Cortex of kidney (tissue), 1 donor: ENCODE measurements at places on chromosomes 3 and 15.

DNA sequence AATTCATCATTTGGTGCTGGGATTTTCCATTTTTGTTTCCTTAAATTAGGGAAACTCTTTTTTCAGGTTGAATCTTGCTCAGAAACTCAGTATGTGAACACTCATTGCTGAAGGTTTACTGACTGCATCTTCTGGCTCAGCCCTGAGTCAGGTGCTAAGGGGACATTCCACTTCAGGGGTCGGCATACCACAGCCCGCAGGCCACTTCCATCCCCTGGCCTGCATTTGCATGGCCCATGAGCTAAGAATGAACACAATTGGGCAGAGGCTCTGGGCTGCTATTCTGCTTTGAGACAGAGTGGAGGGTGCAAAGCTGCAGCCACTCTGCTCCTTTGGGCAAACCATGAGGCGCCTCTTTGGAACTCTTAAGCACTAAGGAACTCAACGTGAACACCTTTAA lies 165.0 kb downstream of the FEZF2 start:
- no peak for DNase-seq

- no peak for DNase-seq
These were observed 58.4 kb downstream of the RGMA start for GRCh38 chr15:93030430-93031102.

- no peak for DNase-seq
These were observed 47.3 kb upstream of the PGPEP1L start for GRCh38 chr15:99054892-99055291.

GRCh38 chr15:89107984-89108383 lies 19.7 kb downstream of the ABHD2 start:
- DNase-seq: no peak

DNA sequence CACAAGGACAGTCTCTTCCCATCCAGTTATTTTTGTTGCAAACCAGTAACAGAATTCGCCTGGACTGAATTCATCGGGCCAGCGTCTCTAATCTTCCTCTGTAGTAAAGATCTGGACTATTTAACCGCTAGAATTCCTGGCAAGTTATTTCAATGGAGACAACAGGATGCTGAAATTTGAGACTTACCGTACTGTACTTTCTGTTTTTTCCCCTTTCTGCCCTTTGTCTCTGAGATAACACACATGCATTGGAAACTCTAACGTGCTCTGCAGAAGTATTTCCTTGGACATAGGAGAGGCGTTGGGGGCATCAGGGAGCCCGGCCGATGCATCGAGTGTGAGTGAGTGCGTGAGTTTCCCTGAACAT lies 61.5 kb downstream of the ASB7 start:
- no peak for DNase-seq

GRCh38 chr15:90456236-90456635 lies 68.2 kb downstream of the IQGAP1 start:
- DNase-seq: no peak

- DNase-seq: no peak
These were observed 620.9 kb upstream of the UBE2E2 start for GRCh38 chr3:22582266-22582665.

DNA sequence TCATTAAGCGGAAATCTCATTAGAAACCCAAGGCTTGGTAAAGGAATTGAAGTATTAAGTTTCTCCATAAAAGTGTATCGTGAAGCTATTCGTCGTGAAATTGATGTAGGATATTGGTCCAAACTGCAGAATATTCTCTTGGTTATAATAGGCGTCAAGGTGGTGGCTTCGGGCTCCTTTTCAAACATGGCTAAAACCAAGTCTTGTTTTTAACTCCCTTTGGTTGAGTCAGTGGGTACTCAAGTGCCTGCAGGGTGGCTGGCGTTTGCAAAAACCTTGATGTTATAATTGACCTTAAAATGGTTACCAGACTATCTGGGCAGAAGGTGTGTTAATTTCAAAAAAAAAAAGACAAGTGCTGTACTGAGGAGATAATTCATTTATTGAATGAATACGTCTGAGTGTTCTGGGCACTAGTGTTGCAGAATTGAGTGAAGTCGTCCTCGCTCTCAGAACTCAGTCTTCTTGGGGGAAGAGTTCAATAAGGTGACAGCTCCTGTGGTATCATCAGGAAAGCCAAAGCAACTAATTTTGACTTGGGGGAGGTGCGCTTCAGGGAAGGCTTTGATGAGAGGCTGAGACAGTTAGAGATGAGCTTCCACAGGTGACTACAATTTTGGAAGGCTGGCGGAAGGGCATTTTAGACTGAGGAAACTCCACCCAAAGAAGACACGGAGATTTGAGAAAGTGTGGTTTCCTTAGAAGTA lies 1.5 kb downstream of the UBE2Q2 start:
- DNase-seq: no peak

GRCh38 chr3:42270561-42270960 lies 4.6 kb upstream of the CCK start:
- no peak for DNase-seq

GRCh38 chr3:184211718-184212117 lies 17.7 kb upstream of the VWA5B2 start:
- no peak for DNase-seq

DNA sequence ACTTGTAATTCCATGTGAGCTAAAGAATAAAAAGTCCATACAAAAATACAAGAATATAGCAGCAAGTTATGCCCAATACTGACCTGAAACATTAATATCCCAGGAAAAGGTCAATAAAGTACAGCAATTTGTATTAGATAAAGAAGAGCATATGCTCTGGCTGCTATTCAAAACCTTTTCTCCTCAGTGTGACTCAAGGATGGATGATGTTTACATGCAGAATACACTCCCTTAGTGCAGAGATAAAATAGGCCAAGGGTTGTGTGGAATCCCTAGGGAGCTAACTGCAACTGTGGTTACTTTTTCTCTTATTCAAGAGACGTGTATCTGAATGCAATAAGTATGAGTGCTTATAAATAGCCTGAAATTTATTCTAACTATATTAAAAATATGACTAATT lies 78.7 kb downstream of the SLC9A9 start:
- DNase-seq: no peak

- no peak for DNase-seq
These were observed 72.0 kb downstream of the DHX30 start for GRCh38 chr3:47874913-47875312.

GRCh38 chr3:28042707-28043106 lies 198.7 kb upstream of the CMC1 start:
- no peak for DNase-seq

GRCh38 chr15:40722934-40723333 lies 28.0 kb downstream of the RAD51 start:
- no peak for DNase-seq

GRCh38 chr15:33454996-33455395 lies 144.2 kb downstream of the RYR3 start:
- no peak for DNase-seq

DNA sequence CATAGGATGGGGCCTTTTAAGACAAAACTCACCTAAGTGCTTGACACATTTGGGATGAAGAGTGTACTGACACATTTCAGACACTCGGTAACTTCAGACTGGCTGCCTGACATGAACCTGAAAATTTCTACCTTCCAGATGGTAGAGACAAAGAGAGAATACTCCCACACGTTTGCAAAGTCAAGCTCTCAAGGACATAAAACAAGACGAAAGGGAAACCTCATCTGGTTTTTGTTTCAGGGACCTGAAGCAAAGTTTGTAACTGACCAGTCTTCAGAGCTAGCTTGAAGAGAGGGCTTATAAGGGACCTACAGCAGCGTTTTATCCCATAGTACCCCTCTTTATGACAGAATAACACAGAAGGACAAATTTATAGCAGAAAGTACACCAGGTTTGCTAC lies 41.9 kb downstream of the ZNF621 start:
- DNase-seq: no peak
